Activated T-cell treated with anti-CD3 and anti-CD28 coated beads, Interleukin-2, amount 50 U/mL, for 1 hour (primary cell): ENCODE measurements at places on chromosomes 7 and 10.

- no peak for DNase-seq
These were observed 39.4 kb upstream of the ARHGAP21 start for GRCh38 chr10:24762966-24763623.

DNA sequence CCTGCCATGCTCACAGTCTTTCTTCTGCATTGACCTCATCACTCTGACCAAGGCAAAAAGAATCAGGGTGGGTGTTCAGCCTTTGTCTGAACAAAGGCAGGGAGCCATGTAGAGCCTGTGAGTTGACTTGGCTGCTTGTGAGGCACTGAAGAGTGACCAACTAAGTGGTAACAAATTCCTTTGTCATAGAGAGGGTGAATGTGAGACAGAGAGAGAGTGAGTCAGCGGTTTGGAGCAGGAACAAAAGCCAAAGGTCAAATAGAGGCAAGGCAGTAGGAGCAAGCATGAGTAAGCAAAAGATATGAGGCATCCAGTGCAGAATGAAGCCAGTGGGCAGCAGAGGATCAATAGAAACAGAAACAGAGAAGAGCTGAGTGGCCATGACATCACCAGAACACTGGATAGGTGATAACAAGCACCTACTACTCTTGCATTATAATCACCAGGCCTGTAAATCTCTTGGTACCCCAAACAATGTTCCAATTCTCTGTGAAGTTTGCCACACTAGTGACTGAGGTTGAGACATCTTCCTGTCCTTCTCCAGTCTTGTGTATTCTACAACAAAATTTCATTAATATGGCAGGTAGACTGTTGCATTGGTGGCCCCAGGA lies 116.2 kb upstream of the LAMB4 start:
- DNase-seq = no peak

DNA sequence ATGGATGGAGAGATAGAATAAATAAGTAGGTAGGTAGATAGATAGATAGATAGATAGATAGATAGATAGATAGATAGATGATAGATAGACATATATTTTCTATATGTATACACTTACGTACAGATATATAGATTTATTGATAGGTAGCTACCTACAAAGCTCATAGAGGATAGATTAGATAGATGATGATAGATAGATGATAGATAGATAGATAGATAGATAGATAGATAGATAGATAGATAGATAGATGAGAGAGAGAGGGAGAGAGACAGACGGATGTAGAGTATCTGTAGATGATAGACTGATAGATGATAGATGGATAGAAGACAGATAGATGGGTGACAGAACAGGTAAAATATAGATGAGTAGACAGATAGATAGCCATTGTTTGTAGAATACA lies 191.3 kb upstream of the PFKP start:
- no peak for DNase-seq

DNA sequence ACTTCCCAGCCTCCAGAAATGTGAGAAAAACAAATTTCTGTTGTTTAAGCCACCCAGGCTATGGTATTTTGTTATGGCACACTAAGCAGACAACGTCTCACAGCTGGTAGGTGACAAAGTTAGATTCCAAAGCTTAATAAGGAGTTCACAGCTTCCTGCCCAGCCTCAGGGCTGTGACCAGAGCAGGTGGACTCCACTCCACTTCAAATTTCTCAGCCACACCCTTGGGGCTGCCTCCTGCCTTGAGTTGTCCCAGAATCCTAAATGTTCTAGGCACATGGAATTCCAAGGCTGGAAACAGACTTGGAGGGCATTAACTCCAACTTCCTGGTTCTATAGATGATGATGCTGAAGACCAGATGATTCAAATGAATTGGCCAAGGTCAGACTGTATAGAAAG lies 310.7 kb downstream of the GRID1 start:
- no peak for DNase-seq

GRCh38 chr10:36489181-36489580 lies 636.2 kb upstream of the ANKRD30A start:
- DNase-seq = no peak

GRCh38 chr10:97238855-97239254 lies 53.1 kb upstream of the SLIT1 start:
- no peak for DNase-seq

DNA sequence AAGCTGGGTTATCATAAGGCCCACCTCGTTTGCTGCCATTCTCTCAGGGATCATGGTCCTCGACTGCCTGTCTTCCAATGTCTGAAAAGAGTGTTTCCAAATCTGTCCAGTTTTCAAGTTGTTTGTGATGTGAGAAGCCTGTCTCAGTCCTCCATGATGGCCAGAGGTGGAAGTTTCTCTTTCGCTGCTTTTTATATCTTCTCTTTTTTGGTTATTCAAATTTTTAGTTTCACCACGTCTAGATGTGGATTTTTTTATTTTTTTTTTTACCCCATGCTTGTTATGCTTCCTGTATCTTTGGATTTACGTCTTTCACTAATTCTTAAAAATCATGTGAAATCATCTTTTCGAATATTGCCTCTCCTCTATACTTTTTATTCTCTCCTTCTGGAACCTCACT lies 6.1 kb upstream of the RBM33 start:
- no peak for DNase-seq

- DNase-seq = no peak
These were observed 199.3 kb downstream of the SNX10 start for GRCh38 chr7:26490640-26491624.

GRCh38 chr7:69992938-69993337 lies 394.7 kb downstream of the AUTS2 start:
- DNase-seq = no peak

GRCh38 chr10:127424594-127425264 lies 124.4 kb upstream of the NPS start:
- no peak for DNase-seq

- DNase-seq = no peak
These were observed 19.8 kb downstream of the HKDC1 start for GRCh38 chr10:69239816-69240434.

DNA sequence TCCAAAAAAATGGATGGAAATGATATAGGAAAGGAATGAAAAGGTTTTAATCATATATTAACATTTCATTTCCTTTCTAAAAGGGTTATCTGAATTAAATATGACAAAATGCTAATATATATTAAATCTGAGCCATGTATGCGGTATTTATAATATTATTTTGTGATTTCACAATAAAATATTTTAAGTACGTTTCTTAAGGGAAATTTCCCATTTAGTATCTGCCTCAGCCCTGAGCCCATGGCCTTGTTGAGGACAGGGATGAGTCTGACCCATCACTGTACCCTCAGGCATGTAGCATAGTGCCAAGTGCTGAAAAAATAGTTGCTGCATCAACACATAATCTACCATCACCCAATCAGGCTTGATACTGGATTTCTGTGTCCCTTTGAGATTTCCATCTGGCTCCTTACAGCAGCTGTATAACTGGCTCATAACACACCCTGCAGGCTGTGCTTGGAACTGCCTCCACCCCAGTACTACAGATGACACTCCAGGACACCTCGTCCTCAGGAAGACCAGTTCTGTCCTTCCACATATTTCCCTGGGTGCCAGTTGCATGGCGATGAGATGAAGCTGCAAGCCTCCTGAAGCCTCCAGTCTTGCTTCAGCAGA lies 59.4 kb upstream of the ASAH2 start:
- no peak for DNase-seq

DNA sequence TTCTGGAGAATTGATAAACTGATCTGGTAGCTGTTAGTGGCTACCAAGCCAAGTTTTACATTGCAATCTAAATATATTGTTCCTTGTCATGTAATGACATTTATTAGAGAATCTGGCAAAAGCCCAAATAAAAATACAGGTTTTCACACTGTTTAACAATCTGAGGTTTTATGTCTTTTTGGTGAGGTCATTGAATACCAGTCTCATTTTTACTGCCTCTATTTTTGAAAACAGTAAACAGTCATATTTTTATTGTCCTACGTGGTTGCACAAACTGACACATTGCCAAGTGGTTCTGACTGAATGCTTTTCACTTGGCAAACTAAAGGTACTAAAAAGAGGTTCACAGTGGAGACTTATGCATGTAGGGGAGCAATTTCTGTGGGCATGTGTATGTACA lies 157.5 kb downstream of the PRKG1 start:
- no peak for DNase-seq

DNA sequence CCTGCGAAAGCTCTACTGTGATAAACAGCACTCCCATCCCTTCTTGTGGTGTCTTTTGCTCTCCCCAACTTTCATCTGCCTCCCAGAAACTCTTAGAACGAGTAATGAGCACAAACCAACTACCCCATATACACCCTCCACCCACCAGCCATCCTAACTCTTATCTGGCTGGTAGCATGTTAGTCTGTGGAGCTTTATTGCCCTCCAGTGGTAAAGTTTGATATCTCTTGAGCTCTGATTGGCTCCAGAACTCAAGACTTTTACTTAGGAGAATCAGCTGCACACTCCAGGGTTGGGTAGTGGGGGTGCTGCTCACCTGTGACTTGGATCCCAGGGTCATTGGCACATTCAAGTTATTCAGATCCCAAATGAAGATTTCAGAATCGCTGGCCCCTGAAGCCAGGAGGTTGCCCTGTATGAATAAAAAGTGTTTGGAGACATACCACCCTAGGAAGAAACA lies 10.9 kb downstream of the SEC31B start:
- DNase-seq = peak; percentile 42

DNA sequence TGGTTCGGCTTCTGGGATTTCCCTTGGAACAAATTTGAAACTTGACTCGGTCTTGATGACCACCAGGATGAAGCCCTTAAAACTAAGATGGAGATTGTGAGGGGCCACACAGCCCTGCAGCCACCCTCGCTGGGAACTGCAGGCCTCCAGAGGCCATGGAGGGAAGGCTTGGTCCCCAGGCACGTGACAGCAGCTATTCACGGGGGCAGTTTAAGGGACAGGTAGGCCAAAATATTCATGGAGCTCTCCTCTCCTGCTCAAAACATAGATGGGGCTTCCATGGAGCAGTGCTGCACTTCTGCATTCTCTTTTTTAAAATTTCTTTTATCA lies 137.0 kb downstream of the ADCY1 start:
- no peak for DNase-seq
